ENCODE measurements at places on chromosomes 3 and 15.

GRCh38 chr3:4208556-4208955 lies 94.6 kb upstream of the SETMAR start:
- no peak for DNase-seq

DNA sequence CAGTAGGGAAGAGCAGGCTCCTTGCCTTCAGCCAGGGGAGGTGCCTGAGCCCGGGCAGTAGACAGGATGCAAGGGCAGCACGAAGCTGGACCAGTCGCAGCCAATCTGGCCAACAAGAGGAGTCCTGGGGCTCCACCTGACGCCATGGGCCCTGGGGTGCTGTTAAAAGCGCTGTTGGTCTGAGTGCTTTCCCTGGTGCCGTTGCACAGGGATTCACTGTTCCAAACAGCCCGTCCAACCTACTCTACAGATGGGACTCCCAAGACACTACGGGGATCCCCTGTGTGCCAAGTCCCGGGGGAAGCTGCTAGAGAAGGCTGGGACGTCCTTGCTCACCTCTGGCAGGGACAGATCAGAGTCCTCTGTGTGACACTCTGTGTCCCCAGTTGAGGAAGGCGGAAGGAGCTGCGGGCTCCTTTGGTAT lies 632 bp downstream of the CTSH start:
- no peak for DNase-seq

DNA sequence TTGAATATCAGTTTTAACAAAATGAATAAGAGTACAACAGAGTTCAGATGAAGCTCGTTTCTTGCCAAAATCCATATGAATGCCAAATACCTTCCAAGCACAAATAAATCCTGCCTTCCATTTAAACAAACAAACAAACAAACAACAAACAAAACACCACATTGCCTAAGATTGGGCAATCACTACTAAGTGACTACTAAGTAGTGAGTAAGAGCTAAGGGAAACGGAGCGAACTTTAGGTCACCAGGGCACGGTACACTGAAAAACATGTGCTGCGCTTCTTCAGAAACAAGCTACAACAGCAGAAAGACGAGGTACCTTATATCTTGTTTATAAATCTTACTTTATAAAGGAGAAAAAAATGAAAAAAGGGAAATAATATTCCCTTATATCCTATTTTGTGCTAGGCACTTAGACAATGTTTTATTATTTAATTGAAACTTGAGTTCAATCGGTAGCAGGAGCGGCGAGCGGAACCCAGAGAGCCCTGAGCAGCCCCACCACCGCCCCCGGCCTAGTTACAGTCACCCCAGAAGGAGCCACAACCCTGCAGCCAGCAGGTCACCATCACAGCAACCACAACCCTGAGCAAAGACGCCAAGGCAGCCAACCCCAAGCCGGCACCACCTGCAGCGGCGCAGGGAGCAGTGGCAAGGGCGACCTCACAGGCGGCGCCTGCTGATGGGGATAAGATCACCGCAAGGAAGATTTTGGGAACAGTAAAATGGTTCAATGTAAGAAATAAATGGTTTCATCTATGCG lies 216.9 kb downstream of the ZBTB20 start:
- no peak for DNase-seq

DNA sequence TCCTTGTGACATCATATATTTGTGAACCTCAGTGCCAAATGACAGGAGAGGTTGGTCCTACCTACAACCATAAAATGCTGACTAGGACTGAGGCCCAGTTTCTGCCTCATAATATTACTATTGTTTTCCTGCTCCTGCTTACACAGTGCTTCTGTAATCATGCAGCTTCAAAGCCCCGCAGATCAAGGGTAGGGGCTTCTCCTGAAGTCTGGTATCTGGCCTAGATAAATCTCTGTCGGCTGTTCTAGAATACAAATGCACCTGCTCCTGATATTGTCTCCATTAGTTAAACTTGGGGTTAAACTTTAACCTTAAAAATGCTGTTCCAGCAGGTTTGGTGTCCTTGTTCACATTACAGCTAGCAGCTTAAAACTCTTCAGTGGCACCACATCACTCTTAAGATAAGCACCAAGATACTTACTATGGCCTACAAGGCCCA lies 552.4 kb downstream of the TUSC7 start:
- no peak for DNase-seq

DNA sequence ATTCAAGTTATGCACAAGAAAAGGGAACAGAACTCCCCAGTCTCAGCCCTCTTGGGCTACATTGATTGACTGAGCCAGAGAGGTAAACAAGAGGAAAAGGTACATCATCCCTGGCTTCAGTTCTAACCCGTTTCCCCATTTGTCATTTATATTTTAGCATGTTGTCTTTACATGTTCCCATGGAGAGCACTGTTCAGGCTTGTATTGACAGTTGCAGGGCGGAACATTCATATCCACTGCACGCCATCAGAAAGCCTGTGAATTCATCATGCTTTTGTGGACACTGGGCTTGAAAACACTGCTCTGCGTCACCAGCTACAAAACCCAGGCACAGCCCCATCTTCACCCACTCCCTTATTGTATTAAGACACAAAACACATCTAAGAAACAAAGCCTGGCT lies 240.9 kb upstream of the EIF1B start:
- DNase-seq: no peak

DNA sequence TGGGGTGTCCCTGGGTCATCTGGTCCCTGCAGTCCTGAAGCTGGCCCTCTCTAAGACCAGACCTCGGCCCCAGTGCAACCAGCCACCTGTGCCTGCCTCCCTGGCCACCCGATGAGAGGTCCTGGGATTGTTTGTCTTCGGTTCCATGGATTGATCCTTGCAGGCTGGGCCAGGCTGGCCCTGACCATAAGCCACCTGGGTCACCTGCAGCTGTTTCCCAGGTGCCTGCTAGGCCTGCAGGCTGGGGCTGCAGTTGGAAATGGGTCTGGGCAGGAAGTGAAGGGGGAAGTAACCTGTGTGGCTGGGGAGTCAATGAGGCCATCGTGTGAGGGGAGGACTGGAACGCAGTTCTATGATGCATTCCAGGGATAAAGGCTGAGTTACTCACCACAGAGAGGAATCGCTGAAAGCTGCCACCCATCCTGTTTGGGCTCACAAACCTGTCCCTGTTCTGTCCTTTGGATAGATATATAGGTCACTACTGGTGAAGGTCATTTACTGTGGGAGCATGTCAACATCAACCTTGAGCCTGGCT lies 30.9 kb upstream of the VPS8 start:
- no peak for DNase-seq

DNA sequence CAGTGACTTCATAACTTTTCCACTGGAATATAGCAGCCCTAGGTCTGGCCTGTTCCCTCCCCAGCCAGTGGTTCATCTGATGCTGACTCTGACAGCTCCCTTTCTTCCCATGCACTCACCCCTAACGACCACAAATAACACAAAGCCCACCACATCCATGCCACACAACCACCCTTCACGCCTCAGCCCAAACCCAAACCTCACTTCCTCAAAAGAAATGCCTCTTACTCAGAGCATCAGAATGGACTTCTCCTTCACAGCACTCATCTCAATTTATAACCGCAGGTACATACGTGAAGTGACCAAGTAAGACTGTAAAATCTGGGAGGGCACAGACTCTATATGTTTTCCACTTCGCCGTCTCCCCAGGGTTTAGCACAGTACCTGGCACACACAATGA lies 1.1 kb downstream of the RBSN start:
- DNase-seq: no peak

DNA sequence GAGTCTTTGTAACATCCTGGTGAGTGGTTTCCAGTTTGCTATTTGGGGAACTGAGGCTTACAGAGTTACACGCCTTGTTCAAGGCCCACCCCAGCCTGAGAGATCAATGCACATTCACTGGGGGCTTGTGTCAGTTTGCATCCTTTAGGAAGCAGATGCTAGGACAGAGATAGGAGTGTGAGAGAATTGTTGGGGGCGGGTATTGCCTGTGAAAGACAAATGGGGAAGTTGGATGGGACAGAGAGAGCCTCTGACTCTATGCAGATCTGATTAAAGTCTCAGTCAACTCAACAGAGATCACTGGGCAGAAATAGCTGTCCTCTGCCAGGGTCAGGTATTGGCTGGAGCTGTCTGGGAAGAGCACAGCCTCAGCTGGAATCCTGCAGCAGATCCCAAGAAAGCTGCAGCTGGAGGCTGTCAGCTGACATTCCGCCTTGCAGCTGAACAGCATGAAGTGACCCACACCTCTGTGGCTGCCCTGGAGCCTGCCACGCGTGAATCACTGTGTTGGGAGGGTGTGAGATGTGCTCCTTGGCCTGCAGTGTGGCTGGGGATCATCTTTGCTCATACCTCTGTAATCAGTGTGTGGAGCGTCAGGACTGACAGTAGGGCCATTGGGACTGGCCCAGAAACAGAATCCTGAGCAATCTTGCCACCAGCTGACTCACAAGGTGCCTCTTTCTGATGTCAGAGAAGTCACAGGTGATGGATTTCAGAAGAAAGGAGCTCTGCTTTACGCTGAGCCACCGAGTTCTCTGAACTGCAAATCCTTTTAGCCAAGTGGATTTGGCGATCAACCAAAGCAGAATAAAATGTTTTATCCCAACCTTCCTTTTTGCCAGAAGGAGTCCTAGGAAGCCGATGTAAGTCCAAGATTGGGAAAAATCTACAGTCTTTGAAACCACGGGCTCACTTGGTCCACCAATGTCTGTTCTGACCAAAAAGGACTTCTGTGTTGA lies 284.1 kb upstream of the LRRFIP2 start:
- no peak for DNase-seq

DNA sequence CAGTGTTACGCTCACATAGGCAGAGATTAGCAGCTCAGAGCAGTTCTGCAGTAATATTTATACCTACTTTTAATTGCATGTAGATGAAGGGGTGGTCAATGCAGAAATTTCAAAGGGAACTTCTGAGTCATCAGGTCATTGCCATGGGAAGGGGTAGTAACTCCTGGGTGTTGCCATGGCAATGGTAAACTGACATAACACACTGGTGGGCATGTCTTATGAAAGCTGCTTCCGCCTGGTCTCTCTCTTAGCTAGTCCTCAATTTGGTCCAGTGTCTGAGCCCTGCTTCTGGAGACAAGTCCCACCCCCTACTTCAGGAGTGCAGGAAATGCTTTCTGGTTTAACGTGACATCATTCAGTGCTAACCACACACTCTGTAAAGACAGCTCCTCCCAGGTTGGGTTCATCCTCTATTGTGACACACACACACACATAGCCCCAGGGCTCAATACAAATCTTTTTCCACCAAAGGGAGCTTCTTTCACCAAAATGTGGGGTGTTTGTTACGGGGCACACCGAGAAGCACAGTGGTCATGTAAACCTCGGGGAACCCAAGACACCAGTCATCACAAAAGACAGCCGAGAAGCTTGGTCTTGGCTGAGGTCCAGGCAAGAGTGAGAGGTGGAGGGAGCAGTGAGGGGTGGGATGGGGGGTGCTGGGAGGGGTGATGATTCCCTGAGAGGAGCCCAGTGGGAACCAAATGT lies 74.5 kb downstream of the TLE3 start:
- DNase-seq: no peak

DNA sequence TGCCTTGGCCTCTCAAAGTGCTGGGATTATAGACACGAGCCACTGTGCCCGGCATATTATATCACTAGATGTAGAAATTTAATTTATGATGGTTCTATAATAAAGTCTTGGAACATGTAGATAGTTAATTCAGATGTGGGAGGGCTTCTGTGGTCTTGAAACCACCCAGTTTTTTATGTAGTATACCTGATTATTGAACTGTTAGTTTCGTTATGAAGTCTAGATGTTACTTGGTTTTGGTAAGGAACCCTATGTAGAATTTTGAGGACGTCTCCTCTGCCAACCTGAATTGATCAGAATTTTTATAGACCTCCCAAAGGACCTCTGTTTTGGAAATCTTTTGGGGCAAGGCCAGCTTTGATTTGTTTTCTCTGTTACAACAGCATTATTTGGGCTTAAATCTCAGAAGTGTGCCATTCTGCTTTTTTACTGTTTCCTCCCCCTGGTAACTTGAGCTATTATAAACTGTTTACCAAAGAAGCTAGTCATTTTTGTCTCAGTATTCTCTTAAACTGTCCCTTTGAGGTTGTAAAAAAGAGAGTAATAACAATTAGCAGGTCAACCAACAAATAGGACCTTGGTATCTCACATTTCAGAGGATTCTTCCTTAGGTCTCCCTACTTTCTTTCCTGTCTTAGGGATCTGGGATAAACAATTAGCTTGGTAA lies 20.8 kb downstream of the AKAP13 start:
- DNase-seq: no peak

DNA sequence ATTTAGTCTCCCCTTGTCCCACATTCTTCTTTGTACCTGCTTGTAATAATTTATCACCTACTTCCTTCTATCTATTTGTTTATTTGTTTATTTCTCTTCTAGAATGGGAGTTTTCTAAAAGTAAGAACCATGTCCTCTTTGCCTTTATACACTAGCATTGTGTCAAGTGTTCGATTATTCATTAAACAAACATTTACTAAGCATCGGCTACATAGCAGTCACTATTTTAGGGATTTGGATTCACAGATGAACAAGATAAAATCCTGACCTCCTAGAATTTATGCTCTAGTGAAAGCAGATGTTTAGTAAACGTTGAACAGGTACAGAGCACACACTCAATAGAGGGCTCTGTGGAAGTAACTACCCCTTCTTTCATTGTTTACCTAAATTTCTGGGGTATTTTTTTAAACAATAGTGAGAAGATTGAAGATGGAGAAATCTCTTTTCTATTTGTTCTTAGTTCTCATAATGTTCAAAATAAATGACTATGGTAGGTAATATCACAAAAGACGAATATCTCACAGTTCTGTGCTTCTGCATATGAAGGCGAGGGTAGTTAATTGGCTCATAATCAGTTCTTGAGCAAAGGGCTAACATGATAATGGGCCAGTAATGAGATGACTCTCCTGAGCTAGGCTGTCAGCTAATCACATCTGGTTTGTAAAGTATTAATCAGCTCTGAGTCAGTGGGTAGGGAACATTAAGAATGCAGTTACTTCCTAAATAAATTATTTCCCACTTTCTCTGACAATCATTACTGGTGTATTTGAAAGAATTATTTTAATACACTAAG lies 111.9 kb downstream of the SLC9A9 start:
- no peak for DNase-seq

DNA sequence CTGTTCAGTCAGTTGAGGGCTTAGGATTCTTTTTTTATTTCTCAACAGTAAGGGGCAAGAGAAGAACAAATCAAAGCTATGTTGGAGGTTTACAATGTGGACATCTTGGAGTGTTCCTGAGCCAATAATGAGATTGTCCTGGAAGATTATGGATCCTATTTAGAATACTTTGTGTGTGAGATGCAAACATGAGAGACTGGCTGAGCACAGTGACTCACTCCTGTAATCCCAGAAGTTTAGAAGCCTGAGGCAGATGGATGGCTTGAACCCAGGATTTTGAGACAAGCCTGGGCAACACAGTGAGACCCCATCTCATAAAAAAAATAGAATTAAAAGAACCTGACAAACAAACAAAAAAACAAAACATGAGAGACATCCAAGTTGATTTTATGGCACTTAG lies 351.6 kb downstream of the GAP43 start:
- no peak for DNase-seq

DNA sequence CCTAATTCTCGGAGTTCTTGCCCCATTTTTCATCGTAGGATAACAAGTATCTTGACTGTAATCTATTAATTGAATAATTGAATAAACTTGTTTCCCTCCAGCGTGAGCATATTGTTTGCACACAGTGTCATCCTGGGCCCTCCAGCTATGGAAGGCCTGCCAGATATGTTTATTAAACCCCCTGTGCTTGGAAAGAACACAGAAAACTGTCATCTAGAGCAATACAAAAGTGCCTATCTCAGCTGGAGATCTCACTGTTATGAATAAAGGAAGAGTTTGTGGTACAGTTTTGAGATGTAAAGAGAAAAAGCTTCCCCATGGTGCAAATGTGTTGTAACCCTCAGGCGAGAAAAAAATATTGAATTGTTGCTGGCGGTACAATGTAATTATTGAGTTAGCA lies 405.9 kb downstream of the SOX2 start:
- DNase-seq: peak; percentile 60

GRCh38 chr15:51024735-51025453 lies 69.8 kb downstream of the TNFAIP8L3 start:
- peak; percentile 91 for DNase-seq
